ENCODE measurements at places on chromosomes 4 and X.
A peak's percentile ranks its signal among the peaks of the same experiment; 100 is the strongest.

GRCh38 chrX:13703589-13703988 lies 14.7 kb downstream of the RAB9A start:
- no peak for DNase-seq

GRCh38 chr4:153486281-153487151 lies 20.4 kb downstream of the TMEM131L start:
- DNase-seq: peak; percentile 2

- DNase-seq: no peak
These were observed 43.7 kb downstream of the BBS12 start for GRCh38 chr4:122775987-122776836.

DNA sequence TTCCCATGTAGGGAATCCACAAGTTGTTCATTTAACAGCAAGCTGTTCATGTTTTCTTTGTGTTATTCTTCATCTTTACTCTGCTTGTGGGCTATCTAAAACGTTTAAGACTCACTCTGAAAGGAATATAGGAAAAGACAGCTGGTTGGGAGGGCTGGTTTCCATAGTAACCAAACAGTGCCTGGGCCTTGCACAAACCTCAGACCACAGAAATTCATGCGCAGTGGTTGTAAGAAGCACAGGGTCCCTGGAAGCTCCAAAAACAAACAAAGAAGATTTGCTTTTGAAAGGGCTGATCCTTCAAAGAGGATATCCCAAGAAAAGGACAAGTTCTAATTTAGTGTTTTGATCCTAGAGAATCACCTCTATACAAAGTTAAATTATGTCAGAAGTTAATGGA lies 7.8 kb downstream of the SERTM2 start:
- DNase-seq: no peak

- DNase-seq: no peak
These were observed 333.0 kb downstream of the DCHS2 start for GRCh38 chr4:154158361-154159155.

GRCh38 chrX:3584415-3584996 lies 128.9 kb downstream of the PRKX start:
- DNase-seq: no peak

DNA sequence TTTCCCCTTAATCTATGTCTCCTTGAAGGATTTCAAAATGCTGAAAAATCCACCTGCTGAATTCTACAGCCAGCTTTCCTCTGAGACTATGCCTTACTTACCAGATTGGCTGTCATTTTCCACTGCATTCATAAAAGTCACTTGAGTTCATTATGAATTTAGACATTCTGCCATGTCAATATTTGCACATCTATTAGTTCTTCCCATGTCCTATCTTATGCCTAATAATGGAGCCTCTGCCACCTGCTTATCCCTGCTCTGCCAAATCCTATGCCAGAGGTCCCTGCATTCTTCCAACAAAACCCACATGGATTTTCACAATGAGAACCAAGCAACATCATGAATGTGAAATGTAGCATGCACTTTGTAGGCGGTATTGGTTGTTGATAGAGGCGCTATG lies 42.6 kb downstream of the GASK1B start:
- no peak for DNase-seq

- DNase-seq: no peak
These were observed 514.0 kb upstream of the SMIM31 start for GRCh38 chr4:164239976-164240375.

DNA sequence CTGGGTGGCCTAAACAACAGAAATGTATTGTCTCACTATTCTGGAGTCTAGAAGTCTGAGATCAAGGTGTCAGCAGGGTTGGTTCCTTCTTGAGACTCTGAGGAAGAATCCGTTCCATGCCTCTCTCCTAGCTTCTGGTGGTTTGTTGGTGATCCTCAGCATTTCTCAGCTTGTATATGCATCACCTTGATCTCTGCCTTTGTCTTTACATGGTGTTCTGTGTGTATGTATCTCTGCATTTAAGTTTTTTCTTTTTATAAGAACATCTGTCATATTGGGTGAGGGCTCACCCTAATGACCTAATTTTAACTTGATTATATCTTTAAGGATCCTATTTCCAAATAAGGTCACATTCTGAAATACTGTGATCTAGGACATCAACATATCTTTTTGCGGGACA lies 50.6 kb upstream of the CD40LG start:
- DNase-seq: no peak

GRCh38 chr4:143133977-143134376 lies 50.7 kb upstream of the USP38 start:
- DNase-seq: no peak

DNA sequence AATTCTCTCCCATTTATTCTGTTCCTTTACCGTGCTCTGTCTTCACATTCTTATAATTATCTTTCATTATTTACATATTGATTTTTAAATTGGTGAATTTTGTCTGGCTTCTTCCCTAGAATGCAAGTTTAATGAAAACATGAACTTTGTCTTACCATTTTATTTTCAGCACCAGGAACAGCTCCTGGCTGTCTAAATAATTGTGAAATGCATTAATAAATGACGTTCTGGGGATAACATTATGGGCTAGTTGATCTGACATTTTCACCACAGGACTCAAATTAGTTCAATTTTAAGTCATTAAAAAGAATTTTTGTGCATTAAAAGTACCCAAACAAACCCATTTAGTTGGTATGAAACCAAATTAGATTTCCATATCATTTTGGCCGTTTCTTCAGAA lies 97.5 kb downstream of the KCTD8 start:
- DNase-seq: no peak

GRCh38 chrX:28969126-28969525 lies 381.9 kb downstream of the IL1RAPL1 start:
- DNase-seq: no peak

DNA sequence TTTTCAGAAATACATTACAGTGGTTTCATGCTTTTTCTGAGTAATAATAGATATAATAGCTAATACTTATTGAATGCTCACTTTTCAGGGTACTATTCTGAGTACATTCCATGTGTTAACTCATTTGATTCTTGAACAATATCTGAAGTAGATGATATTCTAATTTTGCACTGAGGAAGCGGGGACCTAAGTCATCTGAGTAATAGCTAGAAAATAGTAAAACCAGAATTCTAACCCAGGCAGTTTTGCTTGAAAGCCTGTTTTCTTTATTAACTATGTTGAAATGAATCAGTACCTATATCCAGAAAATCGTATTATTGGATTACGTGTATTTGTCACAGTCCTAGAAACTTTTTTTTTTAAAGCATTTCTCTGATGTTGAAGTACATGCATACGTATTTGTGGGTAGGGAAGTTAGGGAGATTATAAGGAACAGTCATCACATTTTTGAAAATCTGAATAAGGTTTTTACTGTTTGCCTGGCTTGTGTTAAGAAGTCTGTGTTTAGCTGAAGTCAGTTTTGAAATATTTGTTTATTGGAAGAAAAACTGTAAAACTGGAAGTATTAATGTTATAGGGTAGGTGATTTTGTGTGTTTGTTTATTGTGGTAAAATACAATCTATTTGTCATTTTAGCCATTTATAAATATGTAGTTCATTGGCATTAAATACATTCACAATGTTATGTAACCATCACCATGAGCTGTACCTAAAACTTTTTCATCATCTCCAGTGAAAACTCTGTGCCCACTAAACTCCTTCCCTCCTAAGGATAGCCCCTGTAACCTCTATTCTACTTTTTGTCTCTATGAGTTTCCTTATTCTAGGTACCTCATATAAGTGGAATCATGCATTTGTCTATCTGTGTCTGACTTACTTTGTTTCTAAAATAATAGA lies 55.3 kb downstream of the FIP1L1 start:
- DNase-seq: no peak

- DNase-seq: no peak
These were observed 276.0 kb downstream of the FBXW7 start for GRCh38 chr4:152259866-152260265.

DNA sequence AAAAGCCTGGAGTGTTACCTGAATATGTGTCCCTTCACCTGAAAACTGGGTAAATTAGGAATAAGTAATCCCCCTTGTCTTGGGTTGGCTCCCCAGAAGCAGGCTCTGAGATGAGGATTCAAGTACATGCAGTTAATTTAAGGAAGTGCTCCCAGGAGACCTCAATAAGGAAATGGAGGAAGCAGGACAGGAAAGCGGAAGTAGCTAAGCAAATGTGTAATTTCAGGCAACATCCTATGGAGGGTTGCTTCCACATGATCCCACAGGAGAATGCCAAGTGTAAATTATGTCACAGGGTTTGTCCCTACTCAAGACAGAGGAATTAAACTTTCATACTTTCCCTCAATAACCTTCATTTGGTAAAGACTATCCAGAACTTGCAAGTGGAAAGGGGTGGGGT lies 48.1 kb upstream of the ARHGEF6 start:
- no peak for DNase-seq

DNA sequence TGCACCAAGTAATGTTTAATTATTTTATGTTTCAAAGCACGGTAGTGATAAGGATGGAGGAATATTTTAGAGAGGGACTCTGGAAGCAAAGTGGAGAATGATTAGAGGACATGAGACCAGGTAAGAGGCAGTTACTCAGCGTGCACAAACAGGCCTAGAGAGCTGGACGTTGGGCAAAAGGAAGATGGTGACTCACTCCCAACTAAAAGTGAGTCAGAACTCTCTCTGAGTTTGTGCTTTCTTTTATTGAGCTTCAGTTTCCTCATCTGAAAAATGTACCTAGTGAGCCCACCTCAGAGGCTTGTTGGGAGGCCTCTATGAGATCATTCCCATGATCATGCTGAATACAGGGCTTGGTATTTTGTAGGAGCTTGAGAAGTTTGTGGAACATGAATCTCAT lies 1.6 kb upstream of the ZC4H2 start:
- DNase-seq: no peak
